ENCODE measurements at places on chromosomes 16 and 17.

DNA sequence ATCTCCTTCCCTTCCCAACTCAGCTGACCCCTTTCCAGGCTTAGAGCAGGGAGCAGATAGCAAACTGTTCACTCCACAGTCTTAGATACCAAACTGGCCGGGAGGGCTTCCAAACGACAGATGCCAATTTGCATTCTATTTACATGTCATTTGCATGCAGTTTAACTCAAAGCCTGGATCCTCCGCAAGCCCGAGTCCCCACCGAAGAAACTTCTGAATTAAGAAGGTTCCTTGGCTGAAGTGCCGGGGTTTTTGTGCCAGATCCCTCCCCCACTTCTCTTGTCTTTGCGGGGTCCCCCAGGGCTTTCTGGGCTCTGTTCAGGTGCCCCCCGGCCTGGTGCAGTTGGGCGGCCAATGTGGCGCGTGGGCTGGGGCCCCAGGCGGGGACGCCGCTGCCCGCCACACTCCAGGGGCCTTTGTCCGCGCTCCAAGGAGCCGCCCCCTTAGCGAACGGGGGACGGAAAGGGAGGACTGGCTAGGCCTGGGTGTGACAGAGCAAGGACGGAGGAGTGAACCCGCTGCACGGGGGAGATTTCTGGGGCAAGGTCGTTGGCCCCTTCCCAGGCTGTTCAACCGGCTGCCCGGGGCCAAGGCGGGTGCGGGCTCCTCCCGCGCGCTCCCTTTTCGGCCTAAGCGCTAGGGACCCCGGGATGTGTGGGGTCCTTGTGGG lies 1.2 kb downstream of the GPRC5B start:
- no peak for DNase-seq

DNA sequence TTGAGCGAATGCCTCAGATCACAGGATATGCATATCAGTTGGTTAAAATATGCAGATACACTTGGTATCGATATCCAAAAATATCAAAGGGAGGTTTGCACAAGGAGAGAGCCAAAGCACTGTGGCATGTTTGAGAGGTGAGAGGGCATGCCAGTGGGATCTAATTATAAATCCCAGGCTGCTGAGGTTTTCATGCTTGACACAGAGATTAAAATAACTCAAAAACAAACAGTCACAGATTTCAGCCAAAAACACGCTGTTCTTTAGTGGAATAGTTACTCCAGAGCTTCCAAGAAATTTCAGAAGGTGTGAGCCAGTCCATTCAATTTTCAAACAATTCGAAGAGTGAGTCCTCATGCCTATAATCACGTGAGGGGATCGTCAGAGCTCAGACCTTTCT lies 477.9 kb downstream of the SOX9 start:
- no peak for DNase-seq

DNA sequence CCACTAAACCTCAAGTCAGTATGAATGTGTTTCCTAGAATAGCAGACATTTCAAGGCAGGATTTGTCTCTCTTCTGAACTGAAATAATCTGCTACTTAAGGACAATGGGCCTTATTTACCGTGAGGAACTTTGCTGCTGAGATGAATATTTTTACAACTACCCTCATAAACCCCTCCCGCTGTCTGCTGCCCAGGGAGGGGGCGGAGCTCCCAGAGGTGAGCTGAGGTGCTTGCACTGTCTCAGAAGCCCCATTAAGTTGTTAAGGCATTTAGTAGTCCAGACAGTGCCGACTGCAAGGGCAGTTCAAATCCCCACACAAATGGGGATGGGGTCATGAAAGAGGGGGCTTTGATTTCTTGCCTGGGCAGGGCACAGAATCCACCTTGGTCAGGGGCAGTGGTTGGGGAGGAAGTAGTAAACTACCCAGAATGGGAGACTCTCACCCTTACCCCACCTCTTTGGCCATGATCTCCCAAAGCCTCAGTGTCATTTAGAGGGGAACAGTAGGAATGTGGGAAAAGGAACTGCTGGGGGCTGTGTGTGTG lies 19.2 kb downstream of the HNF1B start:
- DNase-seq: no peak

GRCh38 chr17:67440277-67441051 lies 63.4 kb downstream of the PITPNC1 start:
- DNase-seq: no peak

DNA sequence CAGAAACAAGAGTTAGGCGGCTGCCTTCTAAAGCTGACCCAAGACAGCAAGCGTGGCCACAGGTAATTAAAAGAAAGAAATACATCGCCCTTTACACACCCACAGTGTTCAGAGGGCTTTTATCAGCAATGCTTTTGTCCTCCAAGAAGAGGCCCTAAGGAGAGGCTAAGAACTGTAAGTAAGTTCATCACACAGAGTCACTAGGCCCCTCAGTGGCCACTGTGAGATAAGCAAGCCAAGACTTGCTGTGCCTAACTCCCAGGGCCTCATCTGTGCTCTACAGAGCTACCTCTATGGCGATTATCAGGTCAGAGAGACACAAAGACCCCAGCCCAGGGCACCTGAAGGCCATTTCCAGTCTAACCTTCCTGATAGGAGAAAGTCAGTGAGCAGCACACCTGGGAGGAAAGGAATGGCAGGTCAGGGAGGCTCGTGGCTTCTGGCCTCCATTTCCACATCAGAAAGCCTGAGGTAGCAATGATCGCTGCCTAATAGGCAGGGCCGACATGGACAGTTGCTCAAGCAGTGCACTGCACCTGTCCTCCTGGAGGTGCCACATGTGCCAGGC lies 545.2 kb upstream of the CDH11 start:
- DNase-seq: no peak

DNA sequence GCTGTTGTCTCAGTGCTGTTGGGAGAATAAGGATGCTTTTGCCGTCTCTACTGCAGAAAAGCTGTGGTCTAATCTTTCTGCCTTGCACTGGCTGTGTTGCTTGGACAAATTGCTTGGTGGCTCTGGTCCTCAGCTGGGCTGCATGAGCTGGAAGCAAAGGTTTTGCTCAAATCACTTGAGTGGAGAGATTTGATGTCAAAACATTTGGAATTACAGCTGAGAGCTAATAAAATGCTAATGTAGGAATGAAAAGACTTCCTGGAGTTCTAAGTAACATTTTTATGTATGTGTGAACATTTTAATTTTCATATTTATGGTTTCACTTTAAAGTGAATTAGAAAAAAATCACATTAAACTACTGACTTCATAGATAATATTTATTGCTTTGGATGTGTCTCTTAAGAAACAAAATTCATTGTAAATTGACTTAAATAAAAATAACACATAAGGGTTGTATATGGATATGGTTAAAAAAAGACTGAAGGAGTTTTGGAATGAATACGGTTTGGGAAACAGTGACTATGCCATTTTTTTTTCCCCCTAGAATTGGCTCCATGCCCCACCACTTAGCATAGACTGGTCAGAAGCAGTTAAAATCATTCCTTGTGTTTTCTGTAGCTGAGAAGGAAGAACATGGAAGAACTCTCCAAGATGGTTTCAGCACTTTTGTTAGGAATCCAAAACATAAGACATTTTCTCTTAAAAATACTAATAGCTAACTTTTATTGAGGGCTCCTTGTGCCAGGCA lies 39.2 kb upstream of the FAM20A start:
- no peak for DNase-seq

- DNase-seq: peak; percentile 73
Observed at GRCh38 chr17:38870259-38871165, 654 bp downstream of the LASP1 start.

- DNase-seq: no peak
Observed at GRCh38 chr16:28110977-28111376, 47.5 kb upstream of the GSG1L start.

GRCh38 chr17:61289408-61290385 lies 109.9 kb upstream of the TBX2 start:
- no peak for DNase-seq

DNA sequence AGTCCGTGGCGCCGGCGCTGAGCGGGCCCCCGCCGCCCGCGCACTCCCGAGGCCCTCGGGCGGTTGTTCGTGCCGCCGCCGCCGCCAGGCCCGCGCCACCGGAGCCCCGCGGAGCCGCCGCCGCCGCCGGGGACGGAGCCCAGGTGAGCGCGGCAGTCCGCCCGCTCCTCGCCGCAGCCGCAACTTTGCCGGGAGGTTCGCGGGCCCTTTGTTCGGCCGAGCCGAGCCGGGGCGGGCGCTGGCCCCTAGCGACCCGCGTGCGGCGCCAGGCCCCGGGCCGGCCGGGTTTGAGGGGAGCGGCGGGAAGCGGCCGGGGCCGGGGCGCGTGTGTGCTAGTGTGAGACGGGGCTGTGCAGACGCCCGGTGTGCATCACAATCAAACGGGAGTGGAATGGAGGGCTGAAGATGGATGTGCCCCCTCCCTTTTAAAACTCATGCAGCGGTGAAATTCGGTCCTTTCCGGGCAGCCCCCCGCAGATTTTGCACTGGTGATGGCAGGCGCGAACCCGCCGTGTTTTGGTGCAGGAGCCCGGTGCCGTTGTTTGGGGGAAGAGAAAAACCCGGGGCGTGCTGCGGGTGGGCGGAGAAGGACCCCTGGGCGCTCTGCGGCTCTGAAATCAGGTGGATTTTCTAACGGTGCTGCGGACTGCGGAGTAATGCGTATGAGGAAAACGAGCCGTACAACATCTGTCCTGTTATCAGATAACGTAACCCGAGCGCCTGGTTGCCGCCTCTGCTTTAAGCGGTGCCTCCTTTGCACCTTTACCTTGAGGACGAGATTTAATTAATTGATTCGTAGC lies 823 bp downstream of the TNRC6C start:
- DNase-seq: no peak

GRCh38 chr16:23949630-23950290 lies 114.0 kb downstream of the PRKCB start:
- peak; percentile 75 for DNase-seq

- DNase-seq: no peak
Observed at GRCh38 chr16:1108299-1109252, 12.5 kb upstream of the C1QTNF8 start.

DNA sequence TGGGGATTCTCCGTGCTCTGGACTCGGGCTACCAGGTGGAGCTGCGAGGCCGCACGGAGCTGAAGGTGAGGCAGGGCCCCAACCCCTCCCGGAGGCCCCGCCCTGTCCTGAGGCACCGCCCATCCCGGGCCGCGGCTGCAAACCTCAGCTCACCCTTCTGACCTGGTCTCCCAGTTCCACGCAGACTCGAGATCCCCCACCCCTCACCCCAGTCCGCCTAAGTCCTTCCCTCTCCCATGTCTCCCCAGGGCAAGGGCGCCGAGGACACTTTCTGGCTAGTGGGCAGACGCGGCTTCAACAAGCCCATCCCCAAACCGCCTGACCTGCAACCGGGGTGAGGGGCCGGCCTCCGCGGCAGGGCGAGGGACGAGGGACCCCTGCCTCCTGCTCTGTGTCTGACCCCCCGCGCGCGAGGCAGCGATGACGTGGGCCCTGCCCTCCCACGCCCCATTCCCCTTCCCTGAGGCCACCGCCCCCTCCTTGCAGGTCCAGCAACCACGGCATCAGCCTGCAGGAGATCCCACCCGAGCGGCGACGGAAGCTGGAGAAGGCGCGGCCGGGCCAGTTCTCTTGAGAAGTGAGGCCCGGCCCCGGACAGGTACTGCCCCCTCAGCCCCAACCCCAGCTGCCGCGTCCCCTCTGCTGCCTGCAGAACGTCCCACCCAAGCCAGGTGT lies 13.7 kb downstream of the GUCY2D start:
- DNase-seq: no peak

GRCh38 chr16:67963662-67964321 lies 4.6 kb downstream of the SLC12A4 start:
- DNase-seq: no peak

GRCh38 chr17:47952171-47953021 lies 5.3 kb downstream of the PRR15L start:
- DNase-seq: no peak

DNA sequence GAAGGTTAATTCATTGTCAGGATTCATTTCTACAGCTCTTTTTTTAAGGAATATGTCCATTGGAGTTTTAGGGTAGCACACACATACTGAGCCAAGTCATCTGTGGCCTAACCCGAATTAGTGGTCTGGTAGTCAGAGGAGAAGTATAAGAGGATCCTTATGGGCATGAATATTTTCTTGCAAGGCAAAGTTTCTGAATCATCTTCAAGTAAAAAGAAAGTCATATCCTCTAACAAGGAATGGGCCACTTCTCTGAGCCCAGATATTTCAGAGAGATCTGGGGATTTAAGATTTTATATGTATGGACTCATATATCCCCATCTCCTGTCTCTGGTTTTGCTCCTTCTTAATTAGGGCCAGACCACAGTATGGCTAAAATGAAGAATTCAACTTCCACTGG lies 99.2 kb upstream of the CDH8 start:
- DNase-seq: no peak

- no peak for DNase-seq
Observed at GRCh38 chr17:40886090-40886489, 1.0 kb upstream of the KRT20 start.

GRCh38 chr17:73160980-73161630 lies 3.7 kb upstream of the SSTR2 start:
- no peak for DNase-seq

GRCh38 chr17:330993-331701 lies 21.5 kb downstream of the RPH3AL start:
- no peak for DNase-seq

DNA sequence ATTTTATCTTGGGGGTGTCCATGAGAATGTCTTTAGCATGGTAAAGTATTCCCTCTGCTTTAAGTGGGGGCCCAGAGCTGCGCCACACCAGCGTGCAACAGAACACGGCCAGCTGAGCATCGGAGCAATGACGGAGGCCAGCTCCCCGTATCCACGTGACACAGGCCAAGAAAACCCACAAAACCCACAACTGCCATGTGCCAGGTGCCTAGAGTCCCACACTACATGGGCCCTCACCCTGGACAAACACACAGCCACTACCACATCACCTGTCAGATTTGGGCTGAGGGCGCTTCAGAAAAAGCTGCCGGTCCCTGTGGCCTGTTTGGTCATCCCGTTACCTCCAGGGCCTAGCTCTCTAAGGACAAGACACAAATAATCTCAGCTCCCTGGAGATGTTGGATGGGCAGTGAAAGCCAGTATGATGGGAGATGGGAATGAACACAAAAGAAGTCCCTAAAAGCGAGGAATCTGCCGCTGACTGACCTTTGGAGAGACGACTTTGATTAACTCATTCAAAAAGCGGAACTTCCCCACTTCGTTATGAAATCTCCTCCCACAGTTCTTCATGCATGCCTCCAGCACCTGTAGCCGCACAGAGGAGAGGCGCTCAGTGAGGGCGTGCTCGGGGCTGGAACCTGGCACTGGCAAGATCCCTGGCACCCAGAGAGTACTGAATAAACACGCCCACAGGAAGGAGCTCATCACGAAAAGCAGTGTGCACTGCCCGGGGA lies 17.1 kb downstream of the GGA3 start:
- DNase-seq: peak; percentile 50
